ENCODE measurements at places on chromosomes 1 and 21. TPM values are rescaled to one million over a fixed set of nuclear protein-coding genes. Genes with fewer than 3 reads are reported as not detected.
A peak's percentile ranks its signal among the peaks of the same experiment; 100 is the strongest.

DNA sequence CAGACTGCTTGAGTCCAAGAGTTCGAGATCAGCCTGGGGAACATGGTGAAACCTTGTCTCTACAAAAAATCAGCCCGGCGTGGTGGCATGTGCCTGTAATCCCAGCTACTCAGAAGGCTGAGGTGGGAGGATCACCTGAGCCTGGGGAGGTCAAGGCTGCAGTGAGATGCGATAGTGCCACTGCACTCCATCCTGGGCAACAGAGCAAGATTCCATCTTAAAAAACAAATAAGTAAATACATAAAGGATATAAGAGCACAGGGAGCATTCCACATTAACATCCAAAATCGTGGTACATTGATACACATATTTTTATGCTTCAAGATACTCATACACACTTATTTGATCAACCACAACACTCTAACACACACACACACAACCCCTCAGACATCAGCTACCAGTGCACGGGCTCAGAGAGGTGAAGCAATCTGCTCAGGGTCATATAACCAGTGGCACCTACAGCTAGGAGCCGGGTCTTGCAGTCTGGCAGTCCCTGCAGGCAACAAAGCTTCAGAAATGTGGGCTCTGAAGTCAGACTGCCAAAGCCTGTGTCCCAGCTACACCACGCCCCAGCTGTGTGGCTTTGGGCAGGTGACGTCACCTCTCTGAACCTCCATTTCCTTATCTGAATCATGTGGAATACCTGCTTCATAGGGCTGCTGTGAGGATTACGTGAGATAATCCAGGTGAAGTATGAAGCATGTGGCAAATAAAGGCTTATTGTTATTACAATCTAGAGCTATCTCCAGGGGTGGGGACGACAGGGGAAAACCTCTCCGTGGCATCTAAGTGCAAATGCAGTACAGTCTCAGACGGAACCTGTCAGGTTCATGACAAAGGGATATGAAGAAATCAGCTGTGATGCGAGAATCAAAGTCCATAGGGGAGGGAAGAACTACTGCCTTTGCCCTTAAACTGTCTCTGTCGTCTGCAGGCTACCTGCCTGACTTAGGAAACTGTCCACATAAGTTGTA is 4.8 kb upstream of the CRYBG2 start:
- DNase-seq: no peak

EPHB2 gene
- total RNA-seq: 34.9 TPM

GRCh38 chr1:111953797-111954196 is 35.7 kb downstream of the KCND3 start:
- DNase-seq: no peak

- DNase-seq: no peak
Measured at GRCh38 chr1:203559523-203559922, 65.6 kb downstream of the OPTC start.

ZNF669 gene
- total RNA-seq: 33.8 TPM

DNA sequence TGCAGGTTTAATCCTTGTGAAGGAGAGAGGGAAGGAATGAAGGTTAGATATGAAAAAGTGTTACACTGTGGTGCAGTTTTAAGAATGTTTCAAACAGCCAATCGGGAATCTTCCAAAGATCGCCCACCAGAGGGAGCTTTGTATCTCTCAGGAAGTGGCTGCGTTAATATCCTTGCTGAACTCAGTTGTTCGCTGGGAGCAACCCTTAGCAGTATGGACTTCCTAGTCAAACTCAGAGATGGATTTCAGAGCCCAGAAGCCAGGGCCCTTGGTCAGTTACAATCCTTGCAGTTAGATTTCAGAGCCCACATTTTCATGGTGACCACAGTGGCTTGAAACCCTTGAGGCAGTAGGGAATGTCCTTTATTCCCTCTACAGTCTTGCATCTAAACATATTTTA is 136.2 kb downstream of the NTNG1 start:
- DNase-seq: no peak

GRCh38 chr1:165524639-165525285 is 19.0 kb upstream of the LRRC52 start:
- DNase-seq: no peak

HES2 gene
- 0.16 TPM for total RNA-seq

DNA sequence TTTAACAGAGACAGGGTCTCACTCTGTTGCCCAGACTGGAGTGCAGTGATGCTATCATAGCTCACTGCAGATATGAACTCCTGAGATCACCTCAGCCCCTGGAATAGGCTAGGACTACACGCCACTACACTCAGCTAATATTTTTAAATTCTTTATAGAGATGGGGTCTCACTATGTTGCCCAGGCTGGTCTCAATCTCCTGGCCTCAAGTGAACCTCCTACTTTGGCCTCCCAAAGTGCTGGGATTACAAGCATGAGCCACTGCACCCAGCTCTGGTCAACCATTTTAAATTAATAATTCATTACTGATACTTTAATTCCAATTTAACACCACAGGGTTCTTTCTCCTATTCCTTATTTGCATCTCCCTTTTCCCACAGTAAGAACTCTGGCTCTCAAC is 18.5 kb upstream of the EPS15 start:
- DNase-seq: no peak

DNA sequence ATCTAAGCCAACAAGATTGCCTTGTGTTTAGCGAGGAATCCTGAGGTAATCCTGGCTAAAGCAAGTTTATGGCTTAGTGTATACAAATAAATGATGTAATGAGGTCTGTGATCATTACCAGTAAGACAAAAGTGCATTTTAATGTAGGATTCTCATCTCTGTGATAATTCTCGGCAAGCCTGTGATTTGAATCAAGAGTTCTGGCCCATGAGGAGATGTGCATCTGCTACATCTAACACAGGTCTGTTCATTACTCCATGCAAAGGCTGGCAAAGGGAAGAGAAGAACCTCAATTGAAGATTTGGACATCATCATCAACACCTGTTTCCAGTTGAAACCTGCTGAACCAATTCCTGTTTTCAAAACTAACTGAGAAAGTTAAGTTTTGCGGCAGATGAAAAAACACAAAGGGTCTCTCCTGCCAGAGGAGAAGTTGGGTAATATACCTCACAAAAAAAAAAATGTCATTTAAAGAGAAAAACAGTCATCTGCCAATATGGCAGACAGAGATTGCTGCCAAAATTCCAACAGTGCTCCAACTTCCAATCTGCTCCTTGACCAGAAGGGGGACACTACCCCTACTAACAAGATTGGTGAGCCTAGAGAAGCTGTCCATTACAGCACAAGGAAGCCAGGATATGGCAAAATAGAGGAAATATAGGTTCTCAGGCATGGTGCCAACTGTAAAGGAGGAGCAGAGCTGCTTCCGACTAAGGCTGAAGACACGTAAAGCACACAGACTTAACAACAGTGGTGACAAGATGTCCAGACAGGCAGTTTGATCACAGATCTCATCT is 453.7 kb downstream of the TTLL7 start:
- DNase-seq: no peak

CELA2A gene
- total RNA-seq: not detected

UBIAD1 gene
- 14.3 TPM for total RNA-seq

TPTE gene
- not detected for total RNA-seq

DNA sequence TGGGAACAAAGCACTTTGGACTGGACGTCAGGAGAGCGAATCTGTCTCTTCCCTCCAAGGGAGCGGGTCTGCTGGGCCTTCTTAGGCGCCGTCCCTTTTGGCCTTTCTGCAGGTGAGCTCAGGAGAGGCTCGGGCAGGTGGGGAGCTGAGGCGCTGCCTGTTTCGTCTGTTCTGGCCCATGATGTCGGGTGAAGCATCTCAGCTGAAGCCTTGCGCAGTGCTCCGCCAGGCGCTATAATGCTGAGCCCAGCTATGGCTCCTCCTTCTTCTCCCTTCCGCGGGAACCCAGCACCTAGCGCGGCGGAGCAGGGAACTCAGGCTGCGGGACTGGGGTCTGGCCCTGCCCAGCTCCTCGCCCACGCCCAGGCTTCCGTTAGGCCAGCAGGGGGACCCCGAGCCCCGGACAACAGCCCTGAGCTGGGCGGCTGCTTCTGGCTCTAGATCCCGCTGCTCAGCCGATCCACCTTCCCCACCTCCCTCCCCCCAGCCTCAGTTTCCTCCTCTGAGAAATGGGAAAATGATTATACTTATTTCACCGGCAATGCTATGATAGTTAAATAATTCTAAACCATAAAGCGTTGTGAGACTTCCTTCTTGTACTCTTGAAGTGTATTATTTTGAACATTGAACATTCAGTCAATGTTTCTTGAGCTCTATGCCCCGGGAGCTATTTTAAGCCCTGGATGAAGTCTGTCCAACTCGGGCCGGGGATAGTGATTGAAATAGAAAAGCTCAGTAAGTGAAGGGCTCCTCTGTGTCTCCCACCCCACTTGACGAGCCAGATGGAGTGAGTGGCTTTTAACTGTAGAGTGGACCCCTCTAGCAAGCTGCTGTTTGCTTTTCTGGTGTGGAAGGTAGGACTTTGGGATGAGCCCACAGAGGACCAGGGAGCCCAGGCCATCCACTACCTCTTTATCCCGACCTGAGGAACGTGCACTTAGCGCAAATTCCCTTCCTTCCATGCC is 9.6 kb upstream of the ADORA1 start:
- peak; percentile 31 for DNase-seq

GRCh38 chr21:28344985-28345384 is 647.7 kb downstream of the LTN1 start:
- DNase-seq: no peak

MYBPHL gene
- total RNA-seq: not detected

DVL1 gene
- 70.7 TPM for total RNA-seq

- no peak for DNase-seq
Measured at GRCh38 chr1:202958544-202959275, 598 bp upstream of the ADIPOR1 start.

CKS1B gene
- 12.2 TPM for total RNA-seq

EDARADD gene
- total RNA-seq: 6.1 TPM
